ENCODE measurements at places on chromosomes 2 and 18.

DNA sequence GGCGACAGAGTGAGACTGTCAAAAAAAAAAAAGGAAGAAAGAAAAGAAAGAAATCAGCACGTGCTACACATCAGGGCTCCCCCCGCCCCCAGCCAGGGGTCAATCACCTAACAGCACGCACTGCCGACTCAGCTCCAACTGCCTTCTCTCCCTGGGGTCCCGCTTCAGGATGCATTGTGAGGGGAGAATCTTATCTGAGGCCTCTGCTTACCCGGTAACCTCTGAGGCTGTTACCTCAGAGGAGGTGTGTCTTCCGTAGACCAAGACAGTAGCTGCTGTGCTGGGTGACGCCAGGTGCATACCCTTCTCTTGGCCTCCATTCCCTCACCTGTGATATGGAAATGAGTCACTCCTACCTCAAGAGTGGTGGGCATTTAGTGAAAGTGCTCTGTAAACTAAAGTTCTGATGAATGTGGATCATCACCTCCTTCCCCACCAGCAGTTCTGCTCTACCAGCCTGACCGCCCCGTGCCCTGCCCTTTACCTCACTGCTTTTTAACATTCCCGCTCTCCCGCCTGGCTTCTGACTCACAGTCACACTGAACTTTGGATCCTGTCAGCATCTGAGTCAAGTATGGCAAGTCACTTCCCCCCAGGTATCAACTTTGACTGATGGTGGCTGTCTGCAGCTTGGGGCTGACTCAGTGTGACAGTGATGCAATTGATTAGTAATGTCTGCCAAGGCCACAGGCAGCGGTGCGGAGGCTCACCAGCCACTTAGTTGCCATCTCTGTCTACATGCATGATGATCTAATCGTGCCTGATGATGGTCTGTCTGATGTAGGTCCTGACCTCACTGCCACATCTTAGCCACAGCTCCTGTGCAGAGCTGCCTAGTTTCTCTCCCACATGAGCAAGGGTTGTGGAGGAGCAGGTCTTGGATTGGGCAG is 20.1 kb downstream of the ARID5A start:
- no peak for DNase-seq

DNA sequence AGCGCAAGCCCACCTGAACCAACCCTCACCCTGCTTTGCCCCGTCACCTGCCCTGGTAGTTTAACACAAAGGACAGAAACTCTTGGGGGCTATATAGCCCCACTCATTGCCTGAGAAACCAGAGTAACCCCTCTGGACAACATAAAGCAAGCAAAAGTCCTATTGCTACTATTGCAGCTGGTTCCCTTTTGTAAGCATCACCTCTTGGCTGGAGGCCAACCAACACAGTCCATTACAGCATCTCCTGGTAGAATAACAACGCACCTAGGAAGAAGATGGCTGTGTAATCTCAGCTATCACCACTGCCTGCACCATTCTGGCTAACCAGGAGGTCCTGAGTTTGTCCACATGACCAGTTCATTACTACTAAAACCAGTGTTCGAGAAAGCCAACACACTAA is 36.4 kb downstream of the FLACC1 start:
- no peak for DNase-seq

GRCh38 chr2:131153529-131153928 is 48.4 kb downstream of the PLEKHB2 start:
- DNase-seq = no peak

GRCh38 chr2:29259221-29259620 is 144.0 kb downstream of the CLIP4 start:
- DNase-seq = no peak

- no peak for DNase-seq
These were observed 55.4 kb upstream of the ZNF396 start for GRCh38 chr18:35432565-35433001.

- no peak for DNase-seq
These were observed 1.6 kb downstream of the ABCA12 start for GRCh38 chr2:215136669-215137328.

GRCh38 chr2:136764452-136765255 is 691 bp upstream of the THSD7B start:
- DNase-seq = no peak

DNA sequence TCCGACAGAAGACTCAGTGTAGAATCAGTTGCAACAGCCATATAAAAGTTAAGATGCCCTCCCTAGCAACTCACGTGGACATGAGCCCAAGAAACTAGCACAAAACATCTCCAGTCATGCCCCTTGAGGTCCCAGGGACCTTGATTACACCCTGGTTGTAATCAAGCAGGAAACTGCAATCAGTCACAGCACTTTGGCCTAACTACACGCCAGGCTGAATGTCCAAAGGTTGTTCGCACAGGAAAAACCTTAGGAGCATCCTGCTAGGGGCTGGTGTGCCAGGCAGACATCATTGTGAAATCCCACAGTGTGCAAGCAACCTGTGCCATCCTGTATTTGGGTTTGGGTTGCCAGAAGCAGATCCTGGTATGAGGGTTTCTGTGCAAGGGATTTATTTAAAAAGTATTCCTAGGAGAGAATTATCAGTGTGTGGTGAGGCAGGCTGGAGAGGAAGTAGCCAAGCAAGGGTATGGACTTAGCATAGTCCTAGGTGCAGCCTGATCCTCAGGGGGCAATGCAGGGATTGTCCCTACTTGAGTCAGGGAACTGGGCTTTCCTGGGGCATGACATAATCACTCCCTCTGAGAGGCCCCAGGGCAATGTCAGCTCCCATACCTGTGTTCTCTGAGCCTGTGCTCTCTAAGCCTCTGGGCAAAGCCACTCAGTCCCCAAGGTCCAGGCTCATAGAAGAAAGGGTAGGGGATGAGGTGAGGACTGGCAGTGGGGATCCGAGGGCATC is 17.8 kb upstream of the SULT1C2 start:
- DNase-seq = no peak
